ENCODE measurements at places on chromosomes 16 and 17.

DNA sequence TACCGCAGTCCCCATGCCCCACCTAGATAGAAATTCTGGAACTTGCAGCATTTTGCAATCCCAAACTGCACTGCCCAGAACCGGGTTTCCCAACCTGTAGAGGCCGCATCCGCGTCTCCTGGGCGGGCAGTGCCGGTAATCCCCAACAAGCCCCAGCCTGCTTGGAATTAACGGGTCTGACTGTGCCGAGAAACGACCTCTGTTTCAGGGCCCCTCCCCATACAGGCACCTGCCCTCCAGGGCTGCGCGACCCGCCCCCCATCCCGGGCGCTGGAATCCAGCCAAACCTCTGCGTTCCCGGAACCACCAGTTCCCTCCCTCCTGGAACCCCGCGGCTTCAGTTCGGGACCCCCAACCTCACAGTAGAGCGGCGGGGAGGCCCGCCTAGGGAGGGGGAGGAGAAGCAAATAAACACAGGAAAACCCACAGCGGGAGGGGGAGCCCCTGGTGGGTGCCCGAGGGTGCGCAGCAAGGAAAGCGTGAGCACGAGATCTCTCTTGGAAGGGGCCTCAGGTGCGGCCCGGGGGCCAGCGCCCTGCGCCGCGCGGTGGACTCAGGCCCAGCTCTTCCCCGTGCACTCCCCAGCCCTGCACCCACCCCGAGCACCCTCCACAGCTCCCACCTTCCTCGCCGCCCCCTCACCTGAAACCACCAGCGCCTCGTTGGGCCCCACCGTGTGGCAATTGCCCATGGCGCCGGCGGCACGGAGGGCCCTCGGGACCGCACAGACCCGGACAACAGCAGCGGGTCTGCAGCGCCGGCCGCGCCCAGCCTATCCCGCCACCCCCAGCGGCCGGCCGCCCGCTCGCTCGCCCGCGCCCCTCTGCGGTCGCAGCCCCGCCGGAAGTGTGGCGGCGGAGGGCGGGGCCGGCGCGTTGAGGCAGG lies at the start of gene FLOT2:
FLOT2 (minus strand) TSS at position 850 of the 885 bp plus-strand sequence; CDS start at position 691, 159 bp downstream.
- peak; percentile 68 for DNase-seq

DNA sequence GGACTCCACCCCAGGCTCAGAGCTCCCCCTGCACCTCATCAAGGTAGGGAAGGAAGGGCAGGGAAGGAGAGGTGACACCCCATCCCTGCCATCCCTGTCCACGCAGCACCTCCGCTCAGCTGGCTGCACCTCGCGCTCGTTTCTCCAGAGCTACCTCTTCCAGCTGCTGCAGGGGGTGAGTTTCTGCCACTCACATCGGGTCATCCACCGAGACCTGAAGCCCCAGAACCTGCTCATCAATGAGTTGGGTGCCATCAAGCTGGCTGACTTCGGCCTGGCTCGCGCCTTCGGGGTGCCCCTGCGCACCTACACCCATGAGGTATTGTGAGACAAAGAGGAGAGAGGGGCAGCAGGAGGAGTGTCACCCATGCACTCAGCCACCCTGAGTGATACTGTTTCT lies 1.4 kb downstream of the CDK3 start:
- no peak for DNase-seq

GRCh38 chr17:40932608-40933007 lies 4.8 kb downstream of the KRT23 start:
- no peak for DNase-seq

DNA sequence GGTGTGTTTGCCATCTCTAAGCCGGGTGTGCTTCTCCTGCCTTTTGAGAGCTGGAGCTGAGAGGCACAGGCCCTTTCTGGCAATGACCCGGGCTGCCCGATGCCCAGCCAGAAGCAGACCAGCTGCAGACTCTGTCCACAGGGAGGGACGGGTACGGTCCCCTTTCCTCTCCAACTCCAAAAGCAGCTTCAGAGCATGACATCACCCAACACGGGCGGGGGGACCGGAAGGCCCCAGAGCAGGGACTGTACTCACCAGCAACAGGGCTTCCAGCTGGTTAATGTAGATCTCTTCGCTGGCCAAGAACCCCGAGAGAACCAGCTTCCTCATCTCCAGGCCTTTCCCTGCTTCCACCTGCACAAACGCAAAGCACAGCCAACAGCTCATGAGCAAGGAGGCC lies 79.4 kb downstream of the ABR start:
- DNase-seq, result no peak

DNA sequence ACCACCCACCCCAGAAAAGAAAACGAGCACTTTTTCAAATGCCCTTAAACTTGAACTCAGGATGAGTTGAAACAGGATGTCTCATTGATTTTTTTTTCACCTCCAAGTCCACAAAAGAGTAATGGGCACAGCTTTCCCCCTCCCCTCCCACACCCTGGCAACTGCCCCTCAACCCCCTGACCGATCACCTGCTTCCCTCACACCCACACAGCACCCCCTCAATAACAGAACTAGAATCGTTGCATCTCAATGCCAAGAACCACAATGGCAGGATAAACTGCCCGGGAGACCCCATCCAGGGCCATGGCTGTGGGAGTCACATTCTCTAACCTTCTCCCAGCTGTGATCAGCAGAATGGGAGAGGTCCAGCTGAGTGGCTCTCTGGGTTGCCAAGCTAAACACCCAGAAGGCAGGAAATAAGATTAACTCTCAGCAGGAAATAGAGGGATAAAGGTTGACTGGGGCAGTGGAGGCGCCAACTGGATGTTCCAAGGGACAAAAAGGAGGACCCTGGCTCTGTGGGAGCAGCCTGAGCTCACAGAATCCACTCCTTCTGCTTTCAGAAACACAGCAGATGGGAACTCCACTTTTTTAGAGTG lies 128.0 kb upstream of the SDK2 start:
- DNase-seq, result no peak

GRCh38 chr16:735982-736453 lies 4.8 kb downstream of the CIAO3 start:
- no peak for DNase-seq

DNA sequence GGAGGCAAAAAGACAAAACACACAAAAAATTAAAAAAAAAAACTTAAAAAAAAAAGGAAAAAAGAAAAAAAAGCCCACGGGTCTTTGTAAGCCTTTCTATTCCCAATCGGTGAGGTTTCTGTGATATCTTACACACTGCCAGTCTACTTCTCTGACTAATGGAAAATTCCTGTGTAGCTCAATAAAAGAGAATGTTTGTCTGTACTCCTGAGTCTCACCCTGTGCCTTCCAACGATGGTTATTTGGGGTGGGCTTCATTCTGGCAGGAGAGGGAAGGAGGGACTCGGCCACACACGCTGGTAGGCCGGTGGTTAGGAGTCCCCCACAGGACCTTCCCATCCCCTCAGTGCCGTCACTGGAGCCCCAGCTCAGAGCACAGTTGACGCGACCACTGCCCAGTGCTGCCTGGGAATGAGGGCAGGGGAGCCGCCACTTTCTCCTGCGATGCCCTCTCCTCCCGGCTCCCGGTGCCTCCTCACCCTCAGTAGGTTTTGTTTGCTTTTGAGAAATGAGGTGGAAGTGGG lies 68.0 kb downstream of the AMFR start:
- no peak for DNase-seq

DNA sequence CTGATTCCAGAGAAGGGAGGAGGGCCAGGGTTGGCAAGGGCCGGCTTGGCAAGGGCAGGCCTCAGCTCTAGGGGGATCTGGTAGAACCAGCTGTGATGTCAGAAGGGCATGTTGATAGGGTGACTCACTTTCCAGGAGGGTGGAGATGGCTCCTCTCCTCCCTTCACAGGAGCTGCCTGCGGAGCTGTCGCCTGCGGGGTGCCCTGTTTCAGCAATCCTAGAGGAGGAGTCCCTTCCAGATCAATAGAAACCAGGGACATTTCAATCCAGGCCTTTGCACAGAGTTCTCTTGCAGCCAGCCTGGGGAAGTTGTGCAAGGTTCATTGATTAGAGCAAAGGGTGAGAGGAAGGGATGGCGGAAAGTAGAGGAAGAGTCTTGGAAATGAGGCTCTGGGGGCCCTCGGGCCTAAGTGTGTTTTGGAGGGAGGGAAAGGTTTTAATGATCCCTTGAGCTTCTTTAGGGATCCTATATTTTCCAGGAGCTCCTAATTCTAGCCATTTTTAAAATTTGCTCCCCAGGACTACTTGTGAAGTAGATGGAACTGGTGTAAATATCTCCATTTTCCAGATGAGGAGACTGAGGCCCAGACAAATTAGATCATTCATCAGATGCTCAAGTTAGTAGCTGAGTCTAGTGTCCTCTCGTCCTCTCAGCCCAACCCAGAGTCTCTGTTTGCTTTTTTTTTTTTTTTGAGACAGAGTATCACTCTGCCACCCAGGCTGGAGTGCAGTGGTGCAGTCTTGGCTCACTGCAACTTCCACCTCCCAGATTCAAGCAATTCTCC lies 24.8 kb upstream of the CSNK2A2 start:
- DNase-seq, result no peak

GRCh38 chr17:81440051-81440471 lies 44.8 kb downstream of the BAHCC1 start:
- no peak for DNase-seq

DNA sequence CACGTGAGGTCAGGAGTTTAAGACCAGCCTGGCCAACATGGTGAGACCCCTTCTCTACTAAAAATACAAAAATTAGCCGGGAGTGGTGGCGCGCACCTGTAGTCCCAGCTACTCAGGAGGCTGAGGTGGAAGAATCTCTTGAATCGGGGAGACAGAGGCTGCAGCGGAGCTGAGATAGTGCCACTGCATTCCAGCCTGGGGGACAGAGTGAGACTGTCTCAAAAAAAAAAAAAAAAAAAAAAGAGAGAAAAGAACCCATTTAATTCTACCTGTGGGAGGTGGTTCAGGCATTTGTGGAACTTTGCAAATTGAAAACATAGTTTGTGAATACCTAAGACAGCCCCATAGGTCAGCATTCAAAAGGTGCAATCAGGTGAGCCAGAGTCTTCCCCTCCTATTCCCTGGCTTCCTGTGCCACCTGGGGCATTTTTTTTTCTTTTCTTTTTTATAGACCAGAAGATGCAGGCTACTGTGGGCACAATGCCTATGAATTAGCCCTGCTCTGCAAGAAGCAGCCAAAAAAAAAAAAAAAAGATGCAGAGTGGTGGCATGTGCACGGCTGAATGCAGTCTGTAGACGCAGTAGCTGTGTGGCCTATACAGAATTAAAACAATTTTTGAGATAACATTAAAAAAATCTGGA lies 9.1 kb upstream of the SOCS3 start:
- no peak for DNase-seq

DNA sequence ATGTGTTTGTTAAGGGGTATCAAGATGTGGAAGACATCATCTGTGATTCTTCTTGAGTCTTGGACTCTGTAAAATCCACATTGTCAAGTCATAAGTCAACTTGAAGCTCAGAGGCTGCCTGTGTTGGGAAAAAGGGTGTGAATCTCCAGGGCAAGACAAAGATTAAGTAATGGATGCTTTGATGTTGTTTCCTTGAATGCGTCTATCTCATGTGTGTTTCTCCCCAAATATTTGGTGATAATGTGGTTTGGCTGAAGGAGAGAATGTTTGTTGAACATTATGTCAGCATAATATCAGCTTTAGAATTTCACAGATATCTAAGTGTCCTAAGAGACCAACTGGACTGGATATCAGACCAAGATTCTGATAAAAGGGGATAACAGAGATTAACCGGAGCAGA lies 24.1 kb upstream of the KCNJ16 start:
- DNase-seq, result no peak

- no peak for DNase-seq
Measured at GRCh38 chr17:15112846-15113617, 152.1 kb downstream of the PMP22 start.

- DNase-seq, result no peak
Measured at GRCh38 chr17:74732042-74732867, 4.8 kb upstream of the RAB37 start.

GRCh38 chr17:75575728-75576127 lies 11.9 kb upstream of the MYO15B start:
- no peak for DNase-seq

- no peak for DNase-seq
Measured at GRCh38 chr17:63086483-63087185, 120.6 kb downstream of the TANC2 start.

GRCh38 chr16:4328046-4328781 lies 12.3 kb downstream of the GLIS2 start:
- DNase-seq, result peak; percentile 58

DNA sequence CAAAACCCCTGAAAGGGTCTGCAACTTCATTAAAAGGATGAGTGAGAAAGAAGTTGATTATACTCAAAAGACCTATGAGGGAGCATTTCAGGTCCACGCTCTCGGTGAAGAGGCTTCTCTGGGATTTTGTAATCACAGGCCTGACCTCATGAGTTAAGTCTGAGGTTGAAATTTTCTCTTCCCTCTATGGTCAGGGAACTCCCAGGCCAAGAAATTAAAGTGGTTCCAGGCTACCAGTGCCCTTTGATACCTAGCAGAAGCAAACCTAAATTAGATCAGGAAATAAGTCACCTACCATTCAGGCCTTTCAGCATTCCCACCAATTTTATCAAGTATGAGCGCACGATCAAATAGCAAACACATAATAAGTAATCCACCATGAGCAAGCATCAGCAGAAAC lies 27.9 kb downstream of the MBTD1 start:
- no peak for DNase-seq

DNA sequence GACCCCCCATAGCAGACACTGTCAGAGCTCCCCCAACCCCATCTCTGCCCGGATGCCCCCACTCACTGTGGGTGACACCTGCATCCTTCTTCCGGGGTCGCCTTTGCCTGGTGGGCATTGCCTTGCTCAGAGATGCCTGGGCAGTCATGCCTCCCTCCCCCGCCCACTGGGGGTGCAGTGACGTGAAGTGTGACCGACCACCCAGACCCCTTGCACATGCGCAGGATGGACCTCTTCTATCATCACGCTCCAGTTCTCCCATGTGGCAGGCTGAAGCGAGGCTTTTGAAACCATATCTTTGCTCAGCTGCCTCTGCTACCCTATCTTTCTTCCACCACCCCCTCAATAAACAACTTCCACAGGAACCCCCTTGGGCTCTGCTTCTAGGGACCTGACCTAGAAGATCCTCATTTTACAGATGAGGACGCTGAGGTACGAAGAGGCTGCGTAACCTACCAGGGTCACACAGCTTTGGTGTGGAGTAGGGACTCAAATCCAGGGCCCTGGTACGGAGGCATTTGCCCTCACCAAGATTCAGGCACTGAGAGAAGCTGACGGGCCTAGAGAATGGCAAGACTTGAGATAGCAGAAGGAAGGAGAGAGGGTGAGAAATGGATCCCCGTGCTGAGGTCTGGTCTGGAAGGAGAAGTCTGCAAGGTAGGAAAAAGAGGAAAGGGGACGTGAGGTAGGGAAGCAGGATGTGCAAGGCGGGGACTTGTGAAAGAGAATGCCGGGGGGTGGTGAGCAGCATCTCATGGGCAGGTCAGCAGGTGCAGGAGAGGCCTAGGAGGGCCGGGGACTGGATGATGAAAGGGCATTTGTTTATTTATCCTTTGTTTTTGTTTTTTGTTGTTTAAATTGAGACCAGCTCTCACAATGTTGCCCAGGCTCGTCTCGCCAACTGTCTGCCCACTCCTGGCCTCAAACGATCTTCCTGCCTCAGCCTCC lies 14.4 kb downstream of the NLRC5 start:
- no peak for DNase-seq

- no peak for DNase-seq
Measured at GRCh38 chr16:935684-936083, 35.1 kb downstream of the LMF1 start.

Measured in CD4-positive, alpha-beta T cell treated with Interleukin-10 for 1 hour (primary cell).